ENCODE measurements at places on chromosomes 2 and 18. TPM values are rescaled to one million over a fixed set of nuclear protein-coding genes. Genes with fewer than 3 reads are reported as not detected.

DNA sequence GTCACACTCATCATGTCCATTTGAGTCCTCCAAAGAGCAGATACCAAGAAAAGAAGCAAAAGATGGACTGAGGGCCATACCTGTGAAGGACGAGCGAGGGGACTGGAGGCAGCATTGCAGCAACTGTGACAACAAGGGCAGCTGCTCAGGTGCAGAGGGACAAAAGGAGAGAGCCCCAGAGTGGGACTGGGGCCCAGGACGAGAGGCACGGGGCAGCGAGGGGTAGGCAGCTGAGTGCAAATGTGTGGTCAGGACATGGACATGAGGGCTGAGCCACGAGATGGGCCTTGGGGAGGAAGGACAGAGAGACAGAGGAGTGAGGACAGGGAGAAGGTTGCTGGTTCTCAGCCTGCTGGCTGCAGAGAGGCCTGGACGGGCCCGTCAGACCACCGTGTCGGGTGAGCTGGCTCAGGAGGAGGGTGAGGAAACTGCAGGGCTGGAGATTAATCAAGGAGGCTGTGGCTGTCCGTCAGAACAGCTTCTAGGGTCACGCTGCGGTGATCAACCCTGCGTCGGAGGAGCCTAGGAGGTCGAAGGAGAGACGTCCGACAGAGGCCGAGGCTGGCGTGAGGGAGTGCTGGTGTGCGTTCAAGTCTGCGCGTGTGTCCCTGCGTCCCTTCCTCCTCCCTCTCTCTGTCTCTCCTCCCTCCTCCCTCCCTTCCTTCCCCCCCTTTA is 206.8 kb upstream of the HDAC4 start:
- no peak for DNase-seq

DNA sequence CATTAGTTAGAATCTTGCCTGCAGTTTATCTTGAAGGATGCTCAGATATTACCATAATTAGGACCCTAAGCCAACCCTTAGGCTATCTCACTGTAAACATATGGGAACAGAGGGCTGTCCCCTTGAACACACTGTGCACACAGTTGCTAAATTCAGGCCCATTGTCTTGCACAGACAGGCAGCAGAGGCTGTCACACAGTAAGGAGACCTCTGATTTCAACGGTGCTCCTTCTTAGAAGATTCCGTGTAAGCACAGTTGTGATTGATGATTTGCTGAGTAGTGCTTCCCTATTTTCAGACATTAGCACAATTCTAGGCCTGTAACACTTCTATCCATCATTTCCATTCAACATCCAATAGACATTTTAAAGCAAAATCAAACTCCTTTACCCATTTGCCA is 108.0 kb downstream of the RNF152 start:
- no peak for DNase-seq

- DNase-seq = no peak
Observed at GRCh38 chr2:151833984-151834383, 5.8 kb upstream of the ARL5A start.

DNA sequence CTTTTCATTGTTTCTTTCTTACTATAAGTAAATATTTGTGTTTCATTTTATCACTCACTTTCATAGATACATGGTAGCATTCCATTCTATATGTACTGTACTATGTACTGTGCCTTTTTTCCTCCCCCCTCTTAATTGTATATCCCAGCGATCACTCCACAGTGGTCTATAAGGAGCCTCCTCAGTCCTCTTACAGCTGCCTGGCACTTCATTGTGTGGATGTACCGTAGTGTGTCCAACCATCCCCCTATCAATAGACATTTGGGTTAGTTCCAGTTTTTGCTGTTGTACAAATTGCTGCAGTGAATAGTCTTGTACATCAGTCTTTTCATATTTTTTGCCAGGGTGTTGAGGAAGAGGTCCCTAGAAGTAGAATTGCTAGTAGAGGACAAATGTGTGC is 21.4 kb upstream of the DRC1 start:
- DNase-seq = no peak

DNA sequence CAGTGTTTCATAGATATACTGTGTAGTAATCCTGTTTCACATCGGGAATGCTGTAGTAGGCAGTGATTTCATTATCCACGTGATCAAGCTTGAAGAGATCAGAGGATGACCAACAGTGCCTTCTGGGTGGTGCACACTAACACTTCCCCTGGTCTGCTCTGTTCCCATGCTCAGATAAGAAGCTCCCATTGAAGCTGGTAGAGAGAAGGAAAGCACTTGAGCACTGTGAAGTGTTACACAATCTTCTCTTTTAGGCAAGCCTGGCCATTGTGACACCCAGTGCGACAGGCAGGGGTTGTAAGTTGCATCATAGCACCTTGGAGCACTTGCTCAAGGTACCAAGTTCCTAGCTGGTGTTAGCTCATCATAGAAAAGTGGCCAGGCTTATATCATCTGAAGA is 30.6 kb upstream of the GPD2 start:
- DNase-seq = peak; percentile 14

Gene TMEM169
- total RNA-seq = 8.0 TPM

Gene GAREM2
- total RNA-seq = 23.8 TPM

Measured in GM23338 (cell line).